Ascending aorta (tissue), 2 donors: ENCODE measurements at places on chromosomes 13 and 19. TPM values are rescaled to one million over a fixed set of nuclear protein-coding genes. Genes with fewer than 3 reads are reported as not detected.

NANOS3 gene
- total RNA-seq, result not detected

GRCh38 chr19:17855280-17856152 is 4.2 kb upstream of the RPL18A start:
- peaks cover 4% of the 10 kb centered on the region for H3K4me1 ChIP-seq
- H3K27me3 ChIP-seq, result no peaks in the 10 kb centered on the region
- no peak overlapping the region for H3K27ac ChIP-seq
- DNase-seq, result peak; percentile 31

RNF225 gene
- not detected for total RNA-seq

DNA sequence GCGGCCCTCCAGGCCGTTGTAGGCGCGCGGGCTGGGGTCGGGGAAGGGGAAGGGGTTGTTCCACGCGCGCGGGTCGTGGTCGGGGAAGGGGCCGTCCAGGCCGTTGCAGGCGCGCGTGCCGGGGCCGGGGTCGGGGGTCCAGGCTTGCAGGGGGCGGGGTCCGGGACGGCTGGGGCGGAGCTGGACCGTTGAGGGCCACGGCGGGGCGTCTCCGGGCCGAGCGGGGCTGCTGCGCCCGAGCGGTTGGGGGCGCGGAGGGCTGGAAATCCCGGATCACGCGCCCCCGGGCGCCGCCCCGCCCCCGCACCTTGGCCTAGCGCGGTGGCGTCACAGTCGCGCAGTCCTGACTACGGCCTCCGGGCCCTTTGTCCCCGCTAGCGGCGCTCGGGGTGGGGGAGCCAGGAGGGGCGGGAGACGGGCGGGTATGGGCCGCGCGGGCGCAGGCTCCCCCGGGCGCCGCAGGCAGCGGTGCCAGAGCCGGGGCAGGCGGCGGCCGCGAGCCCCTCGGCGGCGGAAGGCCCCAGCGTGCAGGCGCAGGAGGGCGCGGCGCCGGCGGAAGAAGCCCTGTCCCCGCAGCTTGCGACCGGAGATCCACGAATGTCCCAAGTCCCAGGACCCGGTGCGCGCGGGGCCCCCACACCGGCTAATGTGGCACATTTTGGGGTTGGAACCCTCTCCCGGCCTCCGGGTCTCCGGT is 665 bp downstream of the GPX4 start:
- H3K4me3 ChIP-seq, result peak overlapping the region; percentile 93
- peak overlapping the region; percentile 99 for H3K27ac ChIP-seq
- no peaks in the 10 kb centered on the region for H3K27me3 ChIP-seq
- H3K36me3 ChIP-seq, result peaks cover 36% of the 10 kb centered on the region
- DNase-seq, result peak; percentile 84

- no peaks in the 10 kb centered on the region for H3K27me3 ChIP-seq
- H3K36me3 ChIP-seq, result peaks cover 59% of the 10 kb centered on the region
- peaks cover 43% of the 10 kb centered on the region for H3K4me1 ChIP-seq
- peak; percentile 76 for DNase-seq
These were observed 790 bp downstream of the TPM4 start for GRCh38 chr19:16076958-16077611.

- no peak for DNase-seq
- H3K4me3 ChIP-seq, result no peak overlapping the region
- H3K4me1 ChIP-seq, result no peaks in the 10 kb centered on the region
- no peaks in the 10 kb centered on the region for H3K27me3 ChIP-seq
- no peaks in the 10 kb centered on the region for H3K36me3 ChIP-seq
These were observed 10.0 kb downstream of the FNDC3A start for GRCh38 chr13:48985756-48986155.

ZNF583 gene
- 0.21 TPM for total RNA-seq

GRCh38 chr19:8321986-8322637 is 816 bp downstream of the RPS28 start:
- peak overlapping the region; percentile 80 for H3K27ac ChIP-seq
- no peak for DNase-seq
- peaks cover 18% of the 10 kb centered on the region for H3K36me3 ChIP-seq
- H3K4me3 ChIP-seq, result peak overlapping the region; percentile 97
- H3K27me3 ChIP-seq, result no peaks in the 10 kb centered on the region
- H3K4me1 ChIP-seq, result peaks cover 22% of the 10 kb centered on the region

ZNF121 gene
- total RNA-seq, result 22.7 TPM
